ENCODE measurements at places on chromosomes 16 and 17.

- H3K27me3 ChIP-seq: no peaks in the 10 kb centered on the region
- H3K36me3 ChIP-seq: peaks cover 38% of the 10 kb centered on the region
- peak; percentile 10 for DNase-seq
- peaks cover 3% of the 10 kb centered on the region for H3K4me1 ChIP-seq
- no peak overlapping the region for H3K27ac ChIP-seq
- H3K4me3 ChIP-seq: no peak overlapping the region
These were observed 50.0 kb downstream of the SF3B3 start for GRCh38 chr16:70573451-70574121.

- no peak overlapping the region for H3K4me3 ChIP-seq
- no peaks in the 10 kb centered on the region for H3K36me3 ChIP-seq
- no peaks in the 10 kb centered on the region for H3K27me3 ChIP-seq
- peak; percentile 52 for DNase-seq
- H3K27ac ChIP-seq: no peak overlapping the region
These were observed 4.6 kb upstream of the ICAM2 start for GRCh38 chr17:64024781-64025731.

- H3K27me3 ChIP-seq: no peaks in the 10 kb centered on the region
- H3K4me3 ChIP-seq: no peak overlapping the region
- no peak for DNase-seq
- no peaks in the 10 kb centered on the region for H3K36me3 ChIP-seq
- H3K27ac ChIP-seq: no peak overlapping the region
- H3K4me1 ChIP-seq: no peaks in the 10 kb centered on the region
These were observed 291.8 kb downstream of the HAPSTR1 start for GRCh38 chr16:9383281-9383680.

DNA sequence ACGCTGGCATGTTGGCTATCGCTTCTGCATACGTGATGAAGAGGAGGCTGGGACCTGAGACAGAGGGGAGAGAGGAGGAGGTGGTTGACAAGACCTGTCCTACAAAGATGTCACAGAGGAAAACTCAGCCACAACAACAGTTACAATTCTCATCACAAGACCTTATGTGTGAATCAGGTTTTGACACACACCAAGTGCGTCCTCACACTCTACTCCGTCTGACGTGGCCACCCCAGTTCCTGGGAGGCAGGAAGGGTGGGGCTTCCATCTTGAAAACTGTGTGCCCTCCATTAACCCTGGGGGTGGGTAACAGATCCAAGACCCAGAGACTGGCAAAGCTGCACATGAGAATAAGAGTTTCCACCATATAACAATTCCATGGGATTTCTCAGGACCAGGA, 24.1 kb downstream of the SLC6A4 start:
- no peak for DNase-seq
- no peak overlapping the region for H3K27ac ChIP-seq
- H3K4me3 ChIP-seq: no peak overlapping the region

DNA sequence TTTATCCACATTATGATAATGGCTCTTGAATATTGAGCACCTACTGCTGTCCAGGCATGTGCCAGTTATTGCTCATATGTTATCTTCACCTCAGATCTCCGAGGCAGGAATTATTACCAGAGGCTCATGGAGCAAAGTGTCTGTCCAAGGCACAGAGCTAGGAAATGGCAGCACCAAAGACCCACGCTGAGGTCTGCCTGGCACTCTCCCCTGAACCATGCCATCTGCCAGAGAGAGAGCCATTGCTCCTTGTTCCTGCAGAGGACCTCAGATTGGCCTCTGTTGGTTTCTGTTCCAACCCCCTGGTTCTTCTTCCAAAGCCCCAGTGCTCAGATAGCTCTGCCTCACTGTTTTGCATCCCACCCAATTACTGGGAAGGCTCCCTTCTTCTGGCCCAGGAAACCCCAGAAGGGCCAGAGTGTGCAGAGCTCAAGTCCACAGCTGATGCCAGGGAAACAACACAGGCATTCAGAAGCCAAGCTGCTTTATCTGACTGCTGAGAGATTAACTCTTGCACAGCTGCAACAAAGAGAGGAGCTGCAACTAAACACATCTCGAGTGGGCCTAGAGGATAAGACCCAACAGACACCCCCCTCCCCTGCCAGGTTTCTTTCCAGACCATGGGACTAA, 5.9 kb downstream of the ASIC2 start:
- H3K36me3 ChIP-seq: no peaks in the 10 kb centered on the region
- peaks cover under 1% of the 10 kb centered on the region for H3K4me1 ChIP-seq
- H3K4me3 ChIP-seq: no peak overlapping the region
- H3K27me3 ChIP-seq: peaks cover 19% of the 10 kb centered on the region
- no peak overlapping the region for H3K27ac ChIP-seq
- DNase-seq: no peak

DNA sequence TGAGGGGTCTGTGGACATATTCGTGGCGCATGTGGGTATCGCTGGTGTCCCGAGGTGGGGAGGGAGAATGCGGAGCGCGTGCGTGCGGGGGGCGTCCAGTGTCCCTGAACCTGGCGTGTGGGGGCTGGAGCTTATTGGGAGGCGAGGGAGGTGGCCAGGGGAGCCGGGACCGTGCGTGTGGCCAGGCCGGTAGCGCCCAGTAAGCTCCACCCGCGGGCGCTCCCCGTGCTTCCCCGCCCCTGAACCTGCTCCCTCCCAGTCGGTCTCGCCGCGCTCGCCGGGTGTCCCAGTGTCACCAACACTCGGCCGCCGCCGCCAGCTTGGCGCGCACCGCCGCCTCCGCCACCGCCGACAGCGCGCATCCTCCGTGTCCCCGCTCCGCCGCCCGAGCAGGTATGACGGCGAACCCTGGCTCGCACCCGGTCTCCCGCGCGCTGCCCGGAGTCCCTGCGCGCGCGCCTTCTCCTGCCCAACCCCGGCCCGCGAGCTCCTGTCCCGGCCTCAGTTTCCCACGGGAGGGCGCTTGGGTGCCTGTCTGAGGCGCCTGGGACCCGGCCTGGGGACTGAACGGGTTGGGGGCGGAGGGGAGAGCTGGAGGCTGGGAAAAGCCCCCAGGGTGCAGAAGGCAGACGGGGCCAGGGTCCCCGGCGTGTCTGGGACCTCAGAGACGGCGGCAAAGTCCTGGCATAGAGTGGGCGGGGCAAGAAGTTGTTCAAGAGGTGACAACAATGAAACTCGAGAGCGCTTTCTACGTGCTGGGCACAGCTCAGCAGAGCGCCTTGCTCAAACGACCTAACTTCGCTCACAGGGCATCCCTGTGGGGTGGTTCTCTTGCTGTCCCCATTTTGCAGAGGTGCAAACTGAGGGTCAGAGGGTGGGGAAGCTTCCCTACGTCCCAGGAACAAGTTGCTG, at the start of gene SCNN1B:
SCNN1B (plus strand) TSS at position 258 of the 912 bp plus-strand sequence. CDS start 46,298 bp downstream, outside the sequence.
- H3K27ac ChIP-seq: no peak within 1 kb of the TSS
- no peak within 1 kb of the TSS for H3K4me3 ChIP-seq
- peaks cover 20% of the 10 kb centered on the region for H3K27me3 ChIP-seq
- peaks cover 6% of the 10 kb centered on the region for H3K4me1 ChIP-seq
- no peaks in the 10 kb centered on the region for H3K36me3 ChIP-seq

DNA sequence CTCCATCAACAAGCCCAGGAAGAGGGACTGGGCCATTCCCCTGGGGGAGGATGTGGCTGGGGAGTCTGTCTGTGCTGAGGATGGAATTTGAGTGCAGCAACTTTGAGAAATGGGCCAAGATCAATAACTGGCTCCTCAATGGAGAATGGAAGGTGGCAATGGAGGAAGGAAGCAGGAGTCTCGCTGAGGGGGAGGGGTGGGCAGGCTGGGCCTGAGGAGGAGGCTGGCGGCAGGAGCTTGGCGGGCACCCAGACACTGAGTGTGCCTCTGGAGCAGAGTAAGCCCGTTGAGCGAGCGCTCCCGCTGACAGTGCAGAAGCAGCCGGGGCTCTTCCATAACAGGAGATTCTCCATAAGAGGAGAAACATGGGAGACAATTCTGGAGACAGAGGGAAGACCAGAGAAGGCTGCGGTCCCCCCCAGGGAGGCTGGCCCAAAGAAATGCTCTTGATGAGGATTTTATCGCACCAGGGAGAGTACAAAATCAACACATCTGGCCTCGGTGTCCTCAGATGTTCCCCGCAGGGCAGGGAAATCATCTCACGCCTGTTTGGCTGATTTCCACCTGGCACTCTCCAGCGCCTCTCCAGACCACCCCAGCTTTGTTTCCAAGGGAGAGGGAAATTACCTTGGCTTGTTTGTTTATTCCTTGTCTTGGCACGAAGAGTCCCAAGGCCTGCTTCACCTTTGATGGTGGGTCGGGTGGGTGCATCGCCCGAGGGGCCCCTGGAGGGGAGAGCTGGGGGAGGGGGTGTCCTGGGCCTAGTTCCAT, 2.8 kb upstream of the MMP15 start:
- no peaks in the 10 kb centered on the region for H3K27me3 ChIP-seq
- H3K4me3 ChIP-seq: no peak overlapping the region
- peaks cover 7% of the 10 kb centered on the region for H3K4me1 ChIP-seq
- no peak overlapping the region for H3K27ac ChIP-seq
- DNase-seq: no peak

- H3K4me1 ChIP-seq: peaks cover 64% of the 10 kb centered on the region
- DNase-seq: peak; percentile 97
- peak overlapping the region; percentile 69 for H3K27ac ChIP-seq
These were observed 5.8 kb upstream of the FASN start for GRCh38 chr17:82103553-82104451.

- H3K27ac ChIP-seq: no peak overlapping the region
- H3K4me3 ChIP-seq: no peak overlapping the region
- no peak for DNase-seq
- no peaks in the 10 kb centered on the region for H3K27me3 ChIP-seq
These were observed 5.4 kb upstream of the GJD3 start for GRCh38 chr17:40369923-40370322.

DNA sequence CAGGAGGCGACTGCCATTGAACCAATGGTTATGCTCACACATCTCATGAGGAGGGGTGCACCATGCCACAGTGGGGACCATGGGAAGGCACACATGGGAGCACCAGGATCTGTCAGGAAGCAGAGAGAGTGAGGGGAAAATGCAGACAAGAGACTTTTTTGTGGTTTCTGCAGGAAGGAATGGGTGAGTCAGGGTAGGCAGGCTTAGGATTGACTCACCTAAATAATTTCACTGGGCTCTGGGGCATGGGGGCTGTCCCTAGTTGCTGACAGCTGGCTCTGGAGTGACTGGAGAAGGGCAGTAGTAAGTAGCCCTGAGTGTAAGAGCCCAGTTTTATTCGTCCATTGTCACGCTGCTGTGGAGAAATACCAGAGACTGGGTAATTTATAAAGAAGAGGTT, 202.4 kb downstream of the AXIN2 start:
- peak; percentile 72 for DNase-seq
- no peak overlapping the region for H3K4me3 ChIP-seq
- H3K27me3 ChIP-seq: no peaks in the 10 kb centered on the region
- H3K27ac ChIP-seq: no peak overlapping the region
- H3K36me3 ChIP-seq: no peaks in the 10 kb centered on the region

DNA sequence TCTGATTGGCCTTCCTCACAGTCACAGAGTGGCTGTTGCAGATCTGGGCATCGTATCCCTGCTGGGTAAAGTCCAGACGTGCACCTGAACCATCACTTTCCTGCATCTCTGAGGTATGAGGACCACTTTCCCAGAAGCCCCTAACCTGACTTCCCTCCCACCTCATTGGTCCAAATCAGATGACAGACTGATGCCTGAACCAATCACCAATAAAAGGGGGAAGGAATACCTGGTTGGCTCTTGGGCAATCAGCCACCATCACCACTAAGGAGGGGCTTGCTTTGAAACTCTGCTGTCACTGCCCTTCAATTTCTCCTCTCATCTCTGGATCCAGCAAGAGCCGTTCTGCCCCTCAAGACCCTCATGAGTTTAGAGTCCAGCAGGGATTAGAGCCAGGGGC, 13.6 kb upstream of the WFDC1 start:
- no peak for DNase-seq
- H3K27me3 ChIP-seq: no peaks in the 10 kb centered on the region
- no peak overlapping the region for H3K4me3 ChIP-seq
- no peaks in the 10 kb centered on the region for H3K36me3 ChIP-seq
- peaks cover 7% of the 10 kb centered on the region for H3K4me1 ChIP-seq
- no peak overlapping the region for H3K27ac ChIP-seq

- no peak for DNase-seq
- no peak overlapping the region for H3K27ac ChIP-seq
- H3K4me3 ChIP-seq: no peak overlapping the region
- peaks cover 37% of the 10 kb centered on the region for H3K36me3 ChIP-seq
These were observed 13.0 kb downstream of the VEZF1 start for GRCh38 chr17:57975044-57975443.

DNA sequence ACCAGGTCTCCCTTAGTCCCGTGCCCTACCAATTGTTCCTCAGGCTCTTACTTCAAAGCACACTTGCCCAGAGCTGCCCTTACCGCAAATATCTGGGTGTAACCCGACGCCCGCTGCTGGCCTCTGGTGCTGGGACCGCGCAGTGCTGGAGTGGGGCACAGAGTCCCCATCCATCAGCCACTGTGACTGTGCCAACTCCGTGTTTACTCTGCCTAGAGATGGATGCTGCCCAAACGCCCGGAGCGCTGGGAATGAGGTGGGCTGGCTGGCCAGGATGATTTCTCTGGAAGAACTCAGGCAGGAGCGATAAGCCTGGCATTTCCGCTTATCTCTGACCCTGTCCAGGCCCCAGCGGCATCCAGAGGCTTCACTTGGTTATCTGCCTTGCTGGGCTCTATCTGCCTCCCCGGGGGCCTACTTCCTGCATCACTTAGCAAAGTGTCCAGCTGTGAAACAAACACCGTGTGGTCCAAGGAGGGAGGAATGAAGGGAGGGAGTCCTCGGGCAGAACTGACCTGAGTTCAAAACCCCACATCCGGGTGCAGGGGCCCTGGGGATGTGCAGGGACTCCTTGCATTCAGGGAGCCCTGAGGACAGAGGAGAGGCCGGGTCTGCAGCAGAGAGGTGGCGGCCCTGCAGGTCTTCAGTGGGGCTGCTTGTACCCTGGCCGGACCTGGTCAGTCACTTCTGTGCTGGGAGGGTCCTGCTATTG, 9.4 kb upstream of the MYLK3 start:
- no peak for DNase-seq
- no peaks in the 10 kb centered on the region for H3K27me3 ChIP-seq
- H3K4me1 ChIP-seq: peaks cover 21% of the 10 kb centered on the region
- no peaks in the 10 kb centered on the region for H3K36me3 ChIP-seq

- H3K36me3 ChIP-seq: no peaks in the 10 kb centered on the region
- H3K4me1 ChIP-seq: no peaks in the 10 kb centered on the region
- no peak for DNase-seq
- no peaks in the 10 kb centered on the region for H3K27me3 ChIP-seq
- H3K4me3 ChIP-seq: no peak overlapping the region
These were observed 73.0 kb downstream of the BMERB1 start for GRCh38 chr16:15507301-15507958.

- no peaks in the 10 kb centered on the region for H3K36me3 ChIP-seq
- no peak overlapping the region for H3K4me3 ChIP-seq
- H3K4me1 ChIP-seq: peaks cover 3% of the 10 kb centered on the region
- DNase-seq: no peak
These were observed 15.0 kb downstream of the NSMCE1 start for GRCh38 chr16:27253526-27253930.

GRCh38 chr16:57140931-57141668, 44.7 kb downstream of the PSME3IP1 start:
- no peaks in the 10 kb centered on the region for H3K27me3 ChIP-seq
- H3K4me3 ChIP-seq: no peak overlapping the region
- peaks cover 16% of the 10 kb centered on the region for H3K36me3 ChIP-seq
- H3K27ac ChIP-seq: no peak overlapping the region
